NCI-H187 treated with DMSO at 0.1 percent for 48 hours (cell line): ENCODE measurements at places on chromosomes 1 and 21.
A peak's percentile ranks its signal among the peaks of the same experiment; 100 is the strongest.

DNA sequence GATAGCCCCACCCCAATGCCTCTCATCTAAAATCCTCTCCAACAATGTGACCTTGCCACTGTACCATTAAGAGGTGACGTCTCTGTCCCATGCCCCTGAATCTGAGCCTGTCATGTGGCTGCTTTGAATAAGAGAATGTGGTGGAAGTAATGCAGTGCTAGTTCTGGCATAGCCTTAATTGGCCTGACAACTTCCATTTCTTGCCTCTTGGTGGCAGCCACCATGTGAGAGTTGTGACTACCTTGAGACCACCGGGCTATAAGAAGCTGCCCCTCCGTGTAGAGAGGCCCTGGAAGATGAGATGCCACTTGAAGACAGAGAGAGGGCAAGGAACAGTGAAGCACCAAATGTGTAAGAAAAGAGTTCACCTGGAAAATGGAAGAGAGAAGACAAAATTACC, 95.4 kb downstream of the POFUT2 start:
- DNase-seq, result no peak

- DNase-seq, result no peak
Observed at GRCh38 chr1:119482517-119483425, 24.2 kb upstream of the HSD3B1 start.

DNA sequence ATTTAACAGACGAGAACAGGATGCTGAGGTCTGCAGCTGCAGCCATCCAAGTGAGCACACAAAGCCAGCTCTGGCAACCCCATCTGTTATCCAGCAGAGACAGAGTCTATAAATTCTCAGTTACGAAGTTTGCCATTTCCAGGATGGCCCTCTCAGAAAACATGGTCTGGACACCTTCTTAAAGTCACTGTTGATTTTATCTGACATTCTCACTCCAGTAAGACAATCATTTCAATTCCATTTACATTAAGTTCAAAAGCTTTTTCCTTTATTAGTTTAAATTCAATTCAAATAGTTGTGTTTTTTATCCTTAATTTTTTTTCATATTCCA, 125.5 kb downstream of the DMRTB1 start:
- DNase-seq, result no peak

DNA sequence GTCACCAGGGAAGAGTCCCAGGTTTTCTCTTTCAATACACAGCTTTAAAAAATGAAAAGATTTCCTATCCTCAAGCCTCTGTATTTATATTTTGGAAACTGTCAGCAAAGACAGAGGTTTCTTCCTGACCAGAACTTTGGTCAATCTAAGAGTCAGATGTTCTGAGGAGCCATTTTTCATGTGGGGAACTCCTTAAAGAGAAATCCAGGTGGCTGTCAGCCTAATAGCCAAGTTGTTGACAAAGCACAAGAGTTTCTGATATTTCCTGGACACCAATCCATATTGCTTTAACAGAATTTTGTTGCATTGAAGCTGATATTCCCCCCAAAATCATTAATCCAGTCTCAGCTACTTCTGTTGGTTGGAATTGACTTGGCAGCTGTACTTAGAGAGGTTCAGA, 318.6 kb upstream of the NFIA start:
- no peak for DNase-seq

- no peak for DNase-seq
Observed at GRCh38 chr21:45497846-45498645, 44.2 kb downstream of the SLC19A1 start.

- no peak for DNase-seq
Observed at GRCh38 chr1:97007840-97008604, 286.4 kb downstream of the PTBP2 start.

- DNase-seq, result peak; percentile 95
Observed at GRCh38 chr1:171251042-171251951, 3.0 kb downstream of the FMO1 start.

GRCh38 chr1:53047737-53048736, 14.0 kb upstream of the PODN start:
- no peak for DNase-seq

GRCh38 chr1:26016953-26017545, 4.5 kb upstream of the EXTL1 start:
- no peak for DNase-seq

DNA sequence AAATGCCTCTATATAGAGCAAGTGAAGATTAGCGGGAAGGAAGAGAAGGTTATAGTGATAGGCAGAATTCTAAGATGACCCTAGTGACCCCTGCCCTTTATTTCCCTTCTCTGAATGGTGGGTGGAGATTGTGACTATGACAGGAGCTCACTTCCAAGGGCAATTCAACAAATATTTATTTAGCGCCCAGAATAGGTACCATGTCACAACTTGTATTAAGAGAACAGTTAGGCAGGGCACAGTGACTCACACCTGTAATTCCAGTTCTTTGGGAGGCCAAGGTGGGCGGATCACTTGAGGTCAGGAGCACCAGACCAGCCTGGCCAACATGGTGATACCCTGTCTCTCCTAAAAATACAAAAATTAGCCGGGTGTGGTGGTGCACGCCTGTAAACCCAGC, 236.0 kb upstream of the POGK start:
- no peak for DNase-seq

GRCh38 chr1:104092698-104093097, 343.0 kb downstream of the AMY1C start:
- no peak for DNase-seq

DNA sequence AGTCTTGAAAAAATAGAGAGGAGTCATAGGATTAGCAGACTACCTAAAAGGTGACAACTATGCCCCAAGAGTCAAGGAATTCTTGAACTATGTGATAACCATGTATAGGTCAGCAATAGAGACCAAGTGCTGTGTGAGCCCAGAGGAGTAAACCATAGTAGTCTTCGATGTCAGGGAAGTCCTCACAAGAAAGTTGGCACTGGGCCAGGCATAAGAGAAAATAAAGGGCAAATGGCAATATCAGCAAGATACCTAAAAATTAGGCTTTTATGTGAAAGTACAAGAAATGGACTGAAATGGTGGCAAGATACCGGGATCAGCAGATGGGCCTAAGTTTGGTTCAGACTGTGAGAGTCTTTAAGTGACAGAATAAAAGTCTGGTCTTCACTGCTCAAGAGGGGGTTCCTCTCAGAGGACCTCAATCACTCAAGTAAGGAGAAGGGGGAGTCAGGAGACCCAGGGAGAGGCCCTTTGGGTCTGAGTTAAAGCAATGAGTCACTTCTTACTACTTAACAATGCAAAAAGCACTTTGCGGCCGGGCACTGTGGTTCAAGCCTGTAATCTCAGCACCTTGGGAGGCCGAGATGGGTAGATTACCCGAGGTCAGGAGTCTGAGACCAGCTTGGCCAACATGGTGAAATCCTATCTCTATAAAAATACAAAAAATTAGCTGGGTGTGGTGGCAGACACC, 95.0 kb downstream of the TEX35 start:
- no peak for DNase-seq

- DNase-seq, result no peak
Observed at GRCh38 chr1:81183051-81183450, 617.7 kb upstream of the ADGRL2 start.

DNA sequence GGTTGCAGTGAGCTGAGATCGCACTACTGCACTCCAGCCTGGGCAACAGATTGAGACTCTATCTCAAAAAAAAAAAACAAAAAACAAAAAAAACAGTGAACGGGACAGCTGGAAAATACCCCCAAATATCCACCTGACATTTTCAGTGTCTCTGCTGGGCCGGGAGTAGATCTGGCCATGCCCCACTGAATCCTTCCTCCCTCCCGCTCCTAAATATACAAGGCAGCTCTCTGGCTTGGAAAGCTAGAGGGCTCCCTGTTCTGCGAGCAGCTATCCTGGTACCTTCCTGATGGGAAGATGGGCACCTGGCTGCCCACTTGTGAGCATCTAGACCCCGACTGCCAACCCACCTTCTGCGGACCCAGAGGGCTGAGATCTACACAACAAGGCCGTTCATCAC, 21.4 kb downstream of the SPSB1 start:
- no peak for DNase-seq

GRCh38 chr1:99573431-99574217, 72.3 kb upstream of the PALMD start:
- no peak for DNase-seq

- no peak for DNase-seq
Observed at GRCh38 chr1:156623946-156624813, 5.0 kb downstream of the HAPLN2 start.

DNA sequence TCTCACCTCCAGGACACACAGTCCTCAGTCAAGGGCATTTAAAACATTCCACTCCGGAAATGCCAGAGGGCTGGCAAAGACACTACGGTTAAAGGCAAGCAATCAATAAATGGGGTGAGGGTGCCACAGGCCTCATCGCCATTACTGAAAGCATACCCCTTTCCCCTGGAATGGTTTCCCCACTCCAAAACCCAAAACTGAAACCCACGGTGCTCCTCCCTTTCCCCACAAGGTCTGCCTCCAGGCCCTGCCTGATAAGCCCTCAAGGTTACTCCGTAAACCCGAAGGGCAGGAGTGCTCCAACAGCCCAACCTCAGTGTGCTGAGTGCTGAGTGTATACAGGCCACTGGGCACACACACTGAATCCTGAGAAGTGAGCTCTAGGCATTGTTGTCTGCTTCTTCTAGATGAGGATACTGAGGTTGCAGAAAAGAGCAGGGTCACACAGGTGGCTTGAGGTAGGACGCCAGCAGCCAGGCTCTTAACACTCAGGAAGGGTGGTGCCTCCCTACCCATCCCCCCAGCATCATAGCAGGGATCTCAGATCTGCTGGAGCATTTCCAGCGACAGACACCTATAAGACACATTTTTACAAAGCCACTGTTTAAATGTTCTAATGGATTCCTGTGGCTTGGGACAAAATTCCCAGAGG, 29.0 kb downstream of the SSBP3 start:
- DNase-seq, result no peak
